ENCODE measurements at places on chromosomes 7 and 10.

DNA sequence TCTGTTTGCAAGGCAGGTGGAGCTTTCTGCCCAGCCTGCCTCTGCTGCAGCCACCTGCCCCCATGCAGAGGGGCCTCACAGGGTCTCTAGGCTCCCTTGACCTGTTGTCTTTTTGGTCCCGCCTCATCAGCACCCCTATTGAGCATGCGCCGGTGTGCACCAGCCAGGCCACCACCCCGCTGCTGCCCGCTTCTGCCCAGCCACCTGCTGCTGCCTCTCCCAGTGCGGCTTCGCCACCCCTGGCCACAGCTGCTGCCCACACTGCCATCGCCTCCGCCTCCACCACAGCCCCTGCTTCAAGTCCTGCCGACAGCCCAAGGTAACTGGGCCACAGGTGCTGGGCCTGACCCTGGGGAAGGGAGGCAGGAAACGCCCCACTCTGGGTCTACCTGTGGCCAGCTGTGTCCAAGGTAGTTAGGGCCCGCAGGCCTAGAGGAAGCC, 38.1 kb downstream of the LDB3 start:
- DNase-seq = no peak

GRCh38 chr10:75712242-75712880, 280.9 kb downstream of the LRMDA start:
- DNase-seq = no peak

GRCh38 chr7:158403013-158403821, 184.4 kb downstream of the PTPRN2 start:
- DNase-seq = no peak

DNA sequence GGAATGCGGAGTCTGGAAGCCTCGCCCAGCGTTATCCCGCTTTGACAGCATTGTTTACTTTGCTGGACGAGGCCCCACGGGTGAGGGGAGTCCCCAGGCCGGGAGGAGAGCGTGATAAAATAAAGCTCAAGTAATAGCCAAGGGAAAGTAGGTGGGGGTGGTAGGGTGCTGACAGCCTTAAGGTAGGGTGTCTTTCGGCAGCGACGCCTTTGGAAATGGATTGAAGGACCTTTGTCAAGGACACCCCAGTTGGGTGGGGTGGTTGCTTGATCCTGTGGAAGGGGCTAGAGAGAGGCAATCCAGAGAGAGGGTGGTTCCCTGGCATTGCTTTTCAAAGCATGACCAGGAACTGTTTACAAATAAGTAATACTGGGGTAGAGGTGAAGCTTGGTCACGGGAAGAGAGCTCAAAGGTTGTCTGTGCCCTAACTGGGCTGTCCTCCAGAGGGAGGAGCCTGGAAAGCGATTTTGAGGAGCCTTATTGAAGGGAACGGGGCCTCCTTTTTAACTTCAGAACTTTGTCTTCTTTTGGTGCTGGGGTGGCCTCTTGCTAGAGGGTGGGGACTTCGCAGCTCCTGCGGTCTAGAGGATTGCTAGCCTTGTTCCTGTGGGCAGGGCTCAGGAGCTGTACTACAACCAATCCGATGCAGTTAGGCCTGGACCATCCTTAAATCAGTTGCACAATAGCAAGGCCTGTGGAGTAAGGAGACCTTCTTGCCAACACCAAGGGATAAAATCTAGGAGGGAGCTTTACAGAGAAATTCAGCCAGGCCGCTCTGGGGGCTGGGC, 1.3 kb downstream of the EIF4EBP2 start:
- no peak for DNase-seq

DNA sequence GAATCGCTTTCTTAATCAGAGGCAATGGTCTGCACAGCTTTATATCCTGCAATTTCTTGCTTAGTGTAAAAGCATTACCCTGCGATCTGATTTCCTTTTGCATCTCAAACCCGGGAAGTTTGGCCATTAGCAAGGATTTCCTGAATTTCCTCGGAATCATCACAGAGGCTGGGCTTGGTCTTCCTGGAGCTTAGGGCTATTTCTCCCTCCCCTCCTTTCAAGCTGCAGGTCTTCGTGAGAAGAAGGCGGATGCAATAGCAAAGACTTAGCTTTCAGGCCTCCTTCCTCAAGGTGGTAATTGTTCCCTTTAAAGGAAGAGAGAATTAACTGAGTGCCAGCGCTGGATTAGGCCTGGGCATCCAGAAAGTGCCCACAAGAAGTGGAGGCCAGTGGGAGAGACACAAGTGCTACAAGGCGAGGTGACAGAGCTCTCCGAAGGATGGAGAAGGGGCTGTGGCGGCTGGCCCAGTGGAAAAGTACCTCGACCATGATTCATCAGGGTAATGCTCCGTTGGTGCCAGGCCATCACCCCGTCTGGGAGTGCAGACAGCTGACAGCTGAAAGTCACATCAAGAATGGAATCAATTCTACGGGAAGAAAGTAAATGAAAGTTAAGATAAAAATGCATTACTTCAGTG, 4.0 kb upstream of the ARMS2 start:
- no peak for DNase-seq

DNA sequence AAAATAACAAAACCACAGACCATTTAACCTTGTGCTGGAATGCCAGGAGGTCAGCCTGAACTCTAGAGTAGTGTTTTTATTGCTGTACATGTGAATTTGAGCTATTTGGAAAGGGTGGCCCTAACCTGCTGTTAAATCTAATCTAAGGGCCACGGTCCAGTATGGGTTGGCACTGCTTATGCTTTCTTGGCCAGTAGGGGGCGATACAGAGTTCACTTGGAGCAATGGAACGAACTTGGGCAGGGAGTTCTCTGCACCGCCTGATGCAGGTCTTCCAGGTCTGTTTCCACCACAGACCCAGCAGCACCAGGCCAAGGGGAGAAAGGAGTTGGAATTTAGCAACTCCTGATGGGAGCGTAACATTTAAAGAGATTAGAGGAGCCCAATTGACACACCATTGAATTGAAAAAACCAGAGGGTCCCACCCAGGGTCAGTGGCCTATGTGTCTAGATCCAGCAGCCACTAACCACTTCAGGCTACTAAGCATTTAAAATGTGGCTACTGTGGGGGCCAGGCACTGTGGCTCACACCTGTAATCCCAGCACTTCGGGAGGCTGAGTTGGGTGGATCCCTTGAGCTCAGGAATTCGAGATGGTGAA, 75.7 kb upstream of the EFCAB10 start:
- DNase-seq = no peak

- DNase-seq = no peak
Measured at GRCh38 chr10:86001521-86001920, 365.1 kb downstream of the GRID1 start.

DNA sequence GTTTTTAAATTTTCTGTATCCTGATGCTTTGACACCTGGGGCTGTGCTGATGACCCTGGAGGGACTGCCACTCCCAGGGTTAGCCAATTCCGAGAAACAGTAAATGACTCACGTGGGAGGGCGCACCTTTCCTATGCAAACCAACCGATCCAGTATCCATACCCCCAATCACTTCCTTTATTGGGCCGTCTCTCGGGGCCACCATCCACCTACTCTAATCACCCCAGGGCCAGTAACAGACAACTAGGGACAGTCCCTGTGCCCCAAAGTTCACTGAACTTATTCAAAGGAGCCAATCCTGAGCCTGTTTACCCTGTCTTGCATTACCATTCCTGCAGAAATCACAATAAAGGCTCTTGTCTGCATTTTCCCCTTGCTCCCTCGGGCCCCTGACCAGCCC, 6.6 kb upstream of the LGI1 start:
- DNase-seq = no peak

GRCh38 chr10:784403-785088, 95.1 kb upstream of the DIP2C start:
- DNase-seq = no peak

- no peak for DNase-seq
Measured at GRCh38 chr7:105402221-105403095, 13.7 kb upstream of the SRPK2 start.

GRCh38 chr7:99126921-99127553, 16.9 kb downstream of the SMURF1 start:
- no peak for DNase-seq

GRCh38 chr7:84591897-84592296, 397.3 kb upstream of the SEMA3A start:
- DNase-seq = no peak

DNA sequence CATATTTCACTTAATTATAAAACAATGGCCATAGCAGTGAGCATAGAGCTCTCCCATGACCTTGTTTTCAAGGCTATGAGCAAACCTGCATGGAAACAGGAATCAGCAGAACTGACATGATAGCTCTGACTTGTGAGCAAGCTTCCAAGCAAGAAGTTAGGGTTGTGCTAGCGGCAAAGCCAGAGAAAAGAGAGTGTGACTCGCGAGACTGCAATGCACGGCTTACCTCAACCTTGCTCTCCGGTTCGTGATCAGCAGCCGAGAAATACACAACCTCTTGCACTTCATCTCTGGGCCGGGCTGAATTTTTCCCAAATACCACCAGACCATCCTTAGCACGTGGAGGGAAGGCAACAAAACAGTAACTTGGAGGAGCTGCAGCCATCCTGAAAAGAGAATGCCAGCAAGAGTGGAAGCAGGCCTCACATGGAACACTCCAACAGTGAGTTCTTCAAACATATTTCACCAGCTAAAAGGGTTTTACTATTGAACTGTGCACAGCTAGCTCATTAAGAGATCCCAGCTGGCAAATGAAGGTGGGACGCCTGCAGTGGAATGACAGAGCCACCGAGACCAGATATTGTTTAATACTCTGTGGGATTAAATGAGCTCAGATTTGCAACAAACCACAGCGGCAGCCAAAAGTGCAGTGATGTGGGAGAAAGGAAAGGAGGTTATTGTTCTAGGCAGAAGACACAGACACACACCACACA, 20.8 kb downstream of the SCRN1 start:
- DNase-seq = no peak

DNA sequence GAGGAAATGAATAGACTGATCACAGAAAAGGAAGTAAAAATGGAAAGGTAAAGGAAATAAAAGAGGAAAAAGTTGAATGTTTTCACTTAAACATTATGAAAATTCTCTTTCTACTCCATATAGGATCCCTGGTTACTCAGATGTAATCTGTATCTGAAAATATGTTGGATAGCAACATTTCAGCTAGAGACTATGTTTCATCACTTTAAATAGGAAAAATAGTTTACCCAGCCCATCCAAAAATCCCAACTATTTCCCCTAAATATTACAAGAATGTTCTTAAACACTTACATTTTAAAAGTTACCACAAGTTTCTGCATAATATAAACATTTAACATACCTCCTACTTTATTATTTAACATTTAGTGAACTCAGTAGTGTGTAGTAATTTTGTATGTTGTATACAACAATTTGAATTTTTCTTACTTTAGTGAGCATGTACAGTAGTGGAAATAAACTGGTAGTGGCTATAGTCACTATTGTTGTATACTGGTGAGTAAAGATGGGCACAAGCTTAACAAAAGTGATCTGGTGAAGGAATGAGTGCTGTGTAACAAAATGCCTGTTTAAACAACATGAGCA, 27.1 kb downstream of the SLF2 start:
- no peak for DNase-seq

DNA sequence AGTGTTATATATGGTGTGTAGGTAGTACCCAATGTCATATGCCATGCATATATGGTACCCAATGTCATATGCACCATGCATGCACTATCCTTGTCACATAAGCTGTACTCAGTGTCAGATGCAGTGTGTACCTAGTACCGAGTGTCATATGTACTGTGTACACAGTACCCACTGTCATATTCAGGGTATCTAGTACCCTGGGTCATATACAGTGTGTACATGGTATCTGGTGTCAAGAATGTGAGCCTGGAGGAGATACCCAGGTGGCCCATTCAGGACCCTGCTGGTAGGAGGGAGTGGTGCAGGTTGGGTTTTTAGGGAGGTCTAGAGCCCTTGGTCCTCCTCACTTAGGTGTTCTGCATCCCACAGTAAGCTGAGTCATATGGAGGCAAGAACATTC, 1.8 kb downstream of the ZMYND11 start:
- no peak for DNase-seq

- DNase-seq = no peak
Measured at GRCh38 chr7:148212731-148213130, 377.8 kb upstream of the C7orf33 start.

DNA sequence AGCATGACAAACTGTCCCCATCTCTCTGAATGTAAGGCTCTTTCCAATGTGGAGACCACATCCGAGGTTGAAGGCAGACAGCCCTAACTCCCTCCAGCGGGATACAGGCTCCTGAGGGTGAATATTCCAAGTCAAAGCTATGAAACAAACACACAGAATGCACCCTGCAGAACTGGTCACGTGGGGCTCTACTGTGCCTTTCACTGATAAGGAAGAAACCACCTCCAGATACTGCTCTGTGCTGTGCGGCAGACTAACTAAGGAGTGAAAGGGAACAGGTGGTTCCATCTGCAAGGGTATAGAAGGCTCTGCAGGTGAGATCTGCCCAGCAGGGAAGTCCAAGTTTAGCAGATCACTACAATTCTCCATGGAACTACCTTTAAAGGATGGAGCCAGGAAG, 534.4 kb downstream of the KCNMA1 start:
- DNase-seq = no peak

DNA sequence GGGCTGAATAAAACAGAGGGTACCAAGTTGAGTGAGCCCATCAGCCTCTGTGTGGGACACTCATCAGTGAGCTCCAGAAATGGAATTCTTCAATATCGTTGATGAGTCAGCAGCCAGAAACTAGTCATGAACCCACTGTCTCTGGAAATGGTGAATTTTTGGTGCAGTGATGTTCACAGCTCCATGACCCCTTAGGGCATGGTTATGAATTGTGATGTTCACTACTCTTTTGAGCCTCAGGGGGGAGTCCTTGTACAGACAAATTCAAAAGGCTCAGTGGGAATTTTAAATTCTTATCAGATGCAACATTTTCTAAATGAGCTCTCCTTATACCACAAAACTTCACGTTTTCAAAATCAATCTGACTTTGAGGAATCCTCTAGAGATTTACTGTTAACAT, 335.7 kb downstream of the PHTF2 start:
- DNase-seq = no peak

GRCh38 chr7:90752051-90752450, 155.9 kb downstream of the CDK14 start:
- DNase-seq = no peak

DNA sequence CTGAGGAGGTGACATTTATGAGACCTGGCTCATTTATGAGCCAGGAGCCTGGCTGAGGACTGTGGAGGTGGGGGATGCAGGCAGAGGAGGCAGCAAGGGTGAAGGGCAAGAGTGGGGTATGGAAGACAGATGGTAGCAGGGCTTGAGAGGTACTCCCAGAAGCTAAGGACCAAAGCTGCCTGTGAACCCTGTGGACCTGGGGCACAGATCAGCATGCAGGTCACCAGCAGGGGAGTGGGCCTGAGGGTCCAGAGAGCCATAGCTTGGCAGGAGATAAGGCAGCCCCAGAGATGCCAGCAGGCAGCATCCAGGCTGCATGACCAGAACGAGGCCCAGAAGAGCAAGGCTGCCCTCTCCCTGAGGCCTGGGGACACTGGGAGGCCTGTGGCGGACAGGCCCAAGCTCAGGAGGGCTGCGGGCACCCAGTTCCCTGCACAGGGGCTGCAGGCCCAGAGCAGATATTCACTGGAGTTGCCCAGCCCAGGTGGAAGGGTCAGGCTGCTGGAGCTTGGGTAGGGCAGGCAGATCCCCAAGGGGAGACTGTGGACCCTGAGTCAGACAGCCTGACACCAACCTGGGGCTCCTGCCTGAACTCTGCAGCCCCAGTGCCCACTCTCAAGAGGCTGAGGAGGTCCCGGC, 3.4 kb downstream of the GPR15LG start:
- no peak for DNase-seq

All from cortex of kidney (tissue), 1 donor.